AG20443 (cell line): ENCODE measurements at places on chromosomes 2 and 18.

DNA sequence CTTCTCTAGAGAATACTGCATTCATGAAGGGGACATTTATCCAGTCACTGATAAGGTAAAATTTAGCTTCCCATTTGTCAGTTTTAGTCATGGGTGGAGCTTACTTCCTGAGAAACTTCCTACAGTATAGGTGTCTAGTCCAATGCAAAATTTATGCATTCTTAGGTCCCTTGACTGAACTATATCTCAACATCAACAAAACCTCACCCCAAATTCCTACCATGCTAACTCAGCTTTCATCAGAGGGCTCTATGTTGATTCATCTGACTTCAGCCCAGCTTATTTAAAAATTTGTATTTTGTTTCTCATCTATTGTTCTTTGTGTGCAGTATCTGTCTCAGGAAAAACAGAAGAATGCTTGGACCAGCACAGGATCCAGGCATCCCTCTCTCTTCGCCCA lies 296.4 kb upstream of the ACVR2A start:
- DNase-seq = no peak

DNA sequence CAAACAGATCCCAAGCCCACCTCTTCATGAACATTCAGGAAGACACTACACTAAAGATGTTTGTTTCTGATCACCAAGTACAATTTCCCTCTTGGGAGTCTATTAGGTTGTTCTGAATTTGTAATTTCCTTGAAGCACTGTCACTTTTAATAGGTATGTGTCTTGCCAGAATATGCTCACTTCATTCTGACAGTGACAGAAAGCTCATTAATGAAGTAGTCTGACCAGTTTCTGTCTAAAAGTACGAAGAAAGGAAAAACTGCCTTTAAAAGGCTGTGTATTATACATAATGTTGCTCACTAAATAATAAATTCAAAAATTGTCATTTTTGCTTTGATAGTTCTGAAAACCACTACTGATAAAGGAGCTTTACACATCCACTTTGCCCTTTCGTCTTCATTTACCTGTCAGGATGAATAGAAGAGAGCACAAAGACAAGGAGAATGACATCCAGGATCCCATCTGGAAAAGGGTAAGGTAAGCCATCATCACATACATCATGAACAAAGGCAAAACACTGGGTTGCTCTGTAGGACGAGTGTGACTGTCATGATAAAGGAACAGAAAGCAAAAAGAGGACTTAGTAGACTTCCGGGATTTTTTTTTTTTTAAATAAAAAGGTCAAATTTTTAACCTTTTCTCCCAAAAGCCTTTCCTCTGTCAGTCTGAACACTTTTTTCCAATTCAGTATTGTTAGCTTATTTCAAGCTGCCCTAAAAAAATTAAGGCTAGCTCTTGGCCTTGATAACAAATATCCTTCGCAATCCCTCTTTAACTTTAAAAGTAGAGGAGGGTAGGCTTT lies 103.4 kb downstream of the METTL8 start:
- no peak for DNase-seq

- DNase-seq = no peak
Measured at GRCh38 chr2:170467568-170468422, 247.3 kb upstream of the SP5 start.

- no peak for DNase-seq
Measured at GRCh38 chr2:200702044-200702443, 109.7 kb upstream of the BZW1 start.

- DNase-seq = no peak
Measured at GRCh38 chr2:38294597-38294996, 82.5 kb downstream of the ATL2 start.

DNA sequence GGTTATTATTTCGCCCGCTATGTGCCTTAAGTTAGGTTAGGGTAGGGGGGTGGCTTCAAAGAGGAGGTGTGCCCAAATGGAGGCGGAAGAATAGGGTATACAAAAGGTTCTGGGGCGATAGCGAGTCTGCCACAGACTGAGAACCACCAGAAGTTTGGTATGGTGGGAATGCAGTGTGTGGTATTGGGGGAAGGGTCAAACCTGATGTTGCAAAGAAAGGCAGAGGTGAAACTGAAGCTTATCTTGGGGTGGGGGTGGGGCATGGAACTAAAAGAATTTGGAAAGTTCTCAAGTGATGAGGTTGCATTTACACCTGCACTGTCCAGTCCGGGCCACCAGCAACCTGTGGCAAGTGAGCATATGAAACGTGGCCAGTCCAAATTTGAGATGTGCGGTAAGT lies 11.8 kb upstream of the CCBE1 start:
- DNase-seq = no peak

GRCh38 chr2:9914384-9915065 lies 37.0 kb upstream of the GRHL1 start:
- DNase-seq = peak; percentile 52

- DNase-seq = no peak
Measured at GRCh38 chr2:29615183-29615582, 306.2 kb downstream of the ALK start.

DNA sequence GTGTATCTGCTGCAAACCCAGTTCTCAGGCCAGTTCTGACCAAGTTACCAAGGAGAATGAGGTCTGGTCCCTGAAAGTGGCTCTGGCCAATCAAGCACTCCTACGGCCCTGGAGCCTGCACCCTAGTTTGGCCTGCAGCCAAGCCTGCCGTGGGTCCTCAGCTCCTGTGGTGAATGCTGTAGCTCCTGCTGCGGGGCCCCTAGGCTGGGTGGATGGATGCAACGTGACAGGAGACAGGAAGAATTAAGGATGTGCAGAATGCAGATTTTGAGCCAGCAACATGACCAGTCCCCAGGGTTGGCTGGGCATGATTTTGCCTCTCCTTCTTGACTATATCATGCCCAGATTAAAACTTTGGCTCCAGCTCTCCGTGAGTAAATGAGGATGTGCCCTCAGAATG lies 97.2 kb downstream of the SMAD7 start:
- DNase-seq = no peak

- no peak for DNase-seq
Measured at GRCh38 chr2:127453013-127453391, 34.8 kb downstream of the PROC start.

GRCh38 chr18:63379639-63379962 lies 12.6 kb upstream of the KDSR start:
- peak; percentile 7 for DNase-seq

DNA sequence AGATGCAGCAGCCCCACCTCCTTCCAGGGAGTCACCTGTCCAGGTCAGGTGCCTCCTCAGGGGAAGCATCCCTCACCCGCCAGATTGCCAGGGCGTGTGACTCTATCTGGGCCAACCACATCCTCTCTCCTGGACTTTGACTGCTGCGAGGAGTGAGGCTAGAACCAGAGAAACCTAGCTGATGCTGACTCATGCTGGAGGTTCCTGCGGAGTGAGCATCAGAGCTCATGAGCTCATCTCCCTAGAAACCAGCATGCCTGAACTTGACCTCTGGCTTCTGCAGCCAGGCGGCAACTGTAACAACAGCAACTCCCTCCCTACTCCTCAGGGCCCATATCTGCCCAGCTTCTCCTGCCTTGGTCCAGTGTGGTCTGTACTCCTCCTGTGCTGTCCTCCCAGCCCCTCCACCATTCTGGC lies 28.3 kb upstream of the NT5DC4 start:
- peak; percentile 94 for DNase-seq

GRCh38 chr2:236360496-236360895 lies 96.3 kb upstream of the ASB18 start:
- no peak for DNase-seq

- DNase-seq = no peak
Measured at GRCh38 chr2:165575044-165575615, 105.6 kb downstream of the CSRNP3 start.

DNA sequence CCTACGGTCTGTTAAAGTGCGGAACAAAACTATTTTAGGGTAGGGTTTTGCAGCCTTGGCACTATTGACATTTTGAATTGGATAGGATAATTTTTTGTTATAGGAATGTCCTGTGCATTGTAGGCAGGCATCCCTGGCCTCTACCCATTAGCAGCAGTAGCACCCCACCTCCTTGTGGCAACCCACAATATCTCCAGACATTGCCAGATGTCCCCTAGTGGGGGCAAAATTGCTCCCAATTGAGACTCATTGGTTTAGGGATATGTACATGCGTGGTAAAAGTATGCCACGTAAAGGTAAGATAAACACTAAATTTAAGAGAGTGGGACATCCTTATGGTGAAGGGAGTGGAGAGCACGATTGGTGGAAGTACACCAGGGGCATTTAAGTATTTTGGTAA lies 4.6 kb downstream of the MIB1 start:
- no peak for DNase-seq

GRCh38 chr2:120465012-120465700 lies 119.2 kb downstream of the INHBB start:
- no peak for DNase-seq

- no peak for DNase-seq
Measured at GRCh38 chr2:115649731-115650130, 1207.3 kb downstream of the DPP10 start.

- DNase-seq = no peak
Measured at GRCh38 chr2:179106342-179106675, 56.4 kb upstream of the CCDC141 start.

- DNase-seq = no peak
Measured at GRCh38 chr2:66517772-66518171, 82.8 kb downstream of the MEIS1 start.

DNA sequence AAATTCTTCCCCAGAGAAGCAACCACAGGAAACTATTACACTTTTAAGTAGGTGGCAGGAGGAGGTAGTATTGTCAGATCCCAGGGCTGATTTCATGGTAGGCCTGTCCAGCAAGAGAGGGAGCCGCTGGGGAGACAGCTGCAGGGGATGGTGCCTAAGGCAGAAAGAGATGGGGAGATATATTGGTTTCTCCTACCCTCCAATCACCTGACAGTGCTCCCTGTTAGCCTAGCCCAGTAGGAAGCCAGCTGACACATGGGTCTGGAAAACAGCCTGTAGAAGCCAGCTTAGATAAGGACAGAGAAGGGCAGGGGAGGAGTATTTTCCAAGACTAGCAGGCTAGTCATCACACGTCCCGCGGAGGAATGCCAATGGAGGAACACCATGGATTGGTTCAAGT lies 8.2 kb upstream of the SPOPL start:
- DNase-seq = no peak

DNA sequence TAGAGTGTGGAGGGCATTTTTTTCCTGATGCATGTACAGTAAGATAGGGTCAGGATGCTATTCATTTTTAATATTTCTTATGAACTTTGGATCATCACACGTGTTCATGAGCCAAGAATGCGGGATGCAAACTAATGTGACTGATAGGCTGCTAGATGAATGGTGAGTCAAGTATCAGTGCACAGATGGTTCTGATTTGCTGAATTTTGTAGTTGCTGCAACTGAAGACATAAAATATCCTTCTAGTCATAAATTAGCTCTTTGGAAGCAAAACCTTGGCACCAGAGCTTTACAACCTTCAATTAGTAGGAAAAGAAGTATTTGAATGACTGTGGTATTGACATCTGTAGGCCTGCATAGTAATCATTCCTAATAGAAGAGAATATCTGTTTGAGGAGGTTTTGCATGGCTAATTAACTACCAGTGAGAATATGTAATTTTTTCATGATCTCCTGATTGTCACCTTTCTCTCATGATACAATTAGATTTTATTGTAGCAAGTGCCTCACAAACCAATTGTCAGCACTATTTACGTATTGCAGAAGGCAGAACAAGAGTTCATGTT lies 94.0 kb downstream of the VRK2 start:
- peak; percentile 39 for DNase-seq

DNA sequence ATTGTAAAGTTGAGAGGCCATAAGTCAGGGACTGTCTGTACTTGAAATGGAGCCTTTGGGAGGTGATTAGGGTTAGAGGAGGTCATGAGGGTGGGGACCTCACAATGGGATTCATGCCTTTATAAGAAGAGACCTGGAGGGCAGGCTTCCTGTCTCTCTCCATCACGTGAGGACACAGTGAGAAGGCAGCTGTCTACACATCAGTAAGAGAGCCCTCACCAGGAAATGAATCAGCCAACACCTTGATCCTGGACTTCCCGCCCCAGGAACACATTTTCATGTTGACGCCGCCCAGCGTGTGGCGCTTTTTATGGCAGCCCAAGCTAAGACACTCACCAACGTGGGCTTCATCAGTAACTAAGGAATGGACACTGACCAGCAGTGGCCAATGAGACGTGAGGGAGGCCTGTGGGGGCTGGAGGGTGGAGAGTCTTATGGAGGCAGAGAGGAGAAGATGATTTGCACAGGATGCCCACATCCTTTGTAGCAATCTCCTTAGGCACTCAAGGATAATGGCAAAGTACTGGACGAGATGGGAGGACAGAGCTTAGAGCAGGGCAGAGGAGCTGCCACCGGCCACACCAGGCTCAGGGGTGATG lies 162.7 kb downstream of the EIPR1 start:
- DNase-seq = no peak

GRCh38 chr2:24877646-24878045 lies 42.4 kb downstream of the ADCY3 start:
- DNase-seq = no peak

DNA sequence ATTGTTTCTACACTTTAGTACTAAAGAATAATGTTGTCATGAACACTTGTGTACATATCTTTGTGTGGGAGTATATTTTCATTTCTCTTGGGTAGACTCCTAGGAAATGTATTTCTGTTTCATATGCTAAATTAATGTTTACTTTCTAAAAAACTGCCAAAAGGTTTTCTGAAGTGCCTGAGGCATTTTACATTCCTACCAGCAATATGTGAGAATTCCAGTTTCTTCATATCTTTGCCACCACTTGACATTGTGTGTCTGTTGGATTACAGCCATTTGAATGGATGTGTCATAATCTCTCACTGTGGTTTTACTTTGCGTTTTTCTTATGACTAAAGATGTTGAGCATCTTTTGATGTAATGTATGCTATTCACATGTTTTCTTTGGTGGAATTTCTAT lies 428.2 kb upstream of the KCNH7 start:
- peak; percentile 22 for DNase-seq

GRCh38 chr2:223970343-223971128 lies 13.3 kb downstream of the MRPL44 start:
- no peak for DNase-seq

DNA sequence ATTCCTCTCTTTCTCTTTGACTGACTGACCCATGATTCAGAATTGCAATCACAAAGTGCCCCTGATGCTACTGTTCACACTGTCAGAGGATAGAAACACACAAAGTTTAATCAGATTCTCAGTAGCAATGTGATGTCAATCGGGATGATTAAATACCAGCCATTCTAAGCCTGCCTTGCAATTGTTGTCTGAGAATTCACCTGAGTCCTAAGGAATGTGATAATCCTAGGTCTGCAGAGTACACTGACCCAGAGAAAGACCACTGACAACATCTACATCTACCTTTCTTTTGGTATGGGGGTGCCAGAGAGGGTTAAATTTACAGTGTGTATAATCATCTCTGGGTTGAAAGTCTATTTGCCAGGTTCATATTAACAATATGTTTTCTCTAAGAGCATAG lies 883.3 kb downstream of the NRXN1 start:
- no peak for DNase-seq

- no peak for DNase-seq
Measured at GRCh38 chr2:220315098-220315823, 687.8 kb downstream of the SLC4A3 start.
